Epithelial cell of alveolus of lung (primary cell): ENCODE measurements at places on chromosomes 3 and 15. TPM values are rescaled to one million over a fixed set of nuclear protein-coding genes. Genes with fewer than 3 reads are reported as not detected.

The ALCAM gene
- total RNA-seq: 13.6 and 69.0 TPM in 2 replicates

The GOLGA8Q gene
- total RNA-seq: 0.24 TPM in 1 of 2 replicates, not detected in the other

The BTLA gene
- total RNA-seq: 0.26 TPM in 1 of 2 replicates, not detected in the other

The SERPINI1 gene
- 0.56 and 1.6 TPM in 2 replicates for total RNA-seq

The SCN11A gene
- under 0.01 TPM in 2 replicates for total RNA-seq

The ARRDC4 gene
- 6.9 and 22.7 TPM in 2 replicates for total RNA-seq

The ANKRD63 gene
- not detected in 2 replicates for total RNA-seq

The NDN gene
- 76.9 and 172 TPM in 2 replicates for total RNA-seq

The PARP15 gene
- under 0.01 TPM in 1 of 2 replicates, not detected in the other for total RNA-seq

The CPNE9 gene
- not detected in 2 replicates for total RNA-seq

The GOLGA6D gene
- total RNA-seq: not detected in 2 replicates

The ECE2 gene
- not detected in 2 replicates for total RNA-seq

The HCLS1 gene
- 0.80 and 1.9 TPM in 2 replicates for total RNA-seq

The PCOLCE2 gene
- total RNA-seq: 1.6 and 2.6 TPM in 2 replicates

The SLC28A2 gene
- total RNA-seq: not detected in 2 replicates

The TNFSF10 gene
- total RNA-seq: 2.3 and 2.7 TPM in 2 replicates

The CDC25A gene
- total RNA-seq: 1.8 and 12.0 TPM in 2 replicates

The KLHL6 gene
- total RNA-seq: under 0.01 TPM in 1 of 2 replicates, not detected in the other

The VILL gene
- 2.7 and 5.5 TPM in 2 replicates for total RNA-seq

The IQSEC1 gene
- total RNA-seq: 9.6 and 13.9 TPM in 2 replicates

The UBE2E1 gene
- 58.8 and 85.0 TPM in 2 replicates for total RNA-seq

The SLC22A14 gene
- total RNA-seq: 0.40 TPM in 1 of 2 replicates, not detected in the other

The CKMT1B gene
- total RNA-seq: 1.0 TPM in 1 of 2 replicates, not detected in the other

The GPR156 gene
- total RNA-seq: 0.78 and 1.0 TPM in 2 replicates

The CAMK2N2 gene
- total RNA-seq: 0.39 TPM in 1 of 2 replicates, not detected in the other

The NR2E3 gene
- not detected in 2 replicates for total RNA-seq

The IDH2 gene
- 68.2 and 100 TPM in 2 replicates for total RNA-seq

The GABRB3 gene
- total RNA-seq: 1.2 and 3.3 TPM in 2 replicates

The EBLN2 gene
- 1.2 and 2.7 TPM in 2 replicates for total RNA-seq

The NECTIN3 gene
- 48.9 and 51.8 TPM in 2 replicates for total RNA-seq

The GP9 gene
- not detected in 2 replicates for total RNA-seq

The HTR3E gene
- not detected in 2 replicates for total RNA-seq

The MAP3K13 gene
- 18.0 and 19.3 TPM in 2 replicates for total RNA-seq

The NANOGP8 gene
- not detected in 2 replicates for total RNA-seq

The SMC4 gene
- 44.1 and 76.8 TPM in 2 replicates for total RNA-seq

The DLL4 gene
- total RNA-seq: 0.88 and 3.1 TPM in 2 replicates

The SKOR1 gene
- total RNA-seq: 0.13 and 1.5 TPM in 2 replicates

The DUOXA2 gene
- total RNA-seq: under 0.01 TPM in 1 of 2 replicates, not detected in the other

The CSTA gene
- total RNA-seq: 0.88 and 2.1 TPM in 2 replicates

The CA12 gene
- total RNA-seq: 10.3 and 10.5 TPM in 2 replicates

The ARPIN gene
- 11.6 and 14.1 TPM in 2 replicates for total RNA-seq

The GDPGP1 gene
- total RNA-seq: 1.0 and 5.8 TPM in 2 replicates

The THRB gene
- 2.8 and 7.9 TPM in 2 replicates for total RNA-seq

The TRH gene
- total RNA-seq: not detected in 2 replicates

The ADGRG7 gene
- not detected in 2 replicates for total RNA-seq

The C2CD4A gene
- not detected in 2 replicates for total RNA-seq
